ENCODE measurements at places on chromosomes 5 and 9. TPM values are rescaled to one million over a fixed set of nuclear protein-coding genes. Genes with fewer than 3 reads are reported as not detected.

GRCh38 chr5:51882647-51883046 is 499.4 kb downstream of the ISL1 start:
- no peak for DNase-seq

GRCh38 chr5:94544031-94544650 is 74.3 kb downstream of the KIAA0825 start:
- peak; percentile 2 for DNase-seq

DNA sequence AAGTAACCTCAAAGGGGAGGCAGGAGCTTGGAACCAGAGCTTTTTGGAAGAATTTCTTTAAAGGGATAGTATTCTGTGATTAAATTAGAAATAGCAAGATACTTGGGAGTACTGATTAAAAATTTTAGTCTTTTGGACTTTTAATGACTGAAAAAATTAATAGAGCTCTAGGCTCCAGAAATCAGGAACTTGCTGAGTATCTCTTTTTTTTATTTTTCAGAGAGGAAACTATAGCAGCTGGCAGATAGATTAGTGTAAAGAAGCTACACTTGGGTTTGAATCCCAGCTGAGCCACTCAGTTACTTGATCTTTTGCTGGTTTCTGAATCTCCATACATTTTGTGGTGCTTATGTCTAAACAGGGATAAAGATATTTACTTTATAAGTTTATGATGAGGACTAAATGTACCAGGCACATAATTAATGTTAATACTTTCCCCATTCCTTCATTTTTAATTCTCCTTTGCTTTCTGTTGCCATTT is 94.2 kb upstream of the TNC start:
- no peak for DNase-seq

FGF18 gene
- 5.5 TPM for total RNA-seq

- no peak for DNase-seq
Observed at GRCh38 chr9:113152699-113153098, 1.9 kb downstream of the SLC31A2 start.

GRAMD2B gene
- total RNA-seq = 26.2 TPM
